Caudate nucleus (tissue), 63 donors: ENCODE measurements at places on chromosomes 5 and 9.

- no peak for DNase-seq
These were observed at the start of gene AK8 for GRCh38 chr9:132877824-132878694. Gene AK8, minus strand, starts transcription at chr9:132878284. Its CDS starts 29 bp downstream, at chr9:132878255.

GRCh38 chr5:45225571-45226031 lies 416.9 kb downstream of the MRPS30 start:
- DNase-seq = no peak

GRCh38 chr5:66701244-66701643 lies 105.1 kb downstream of the MAST4 start:
- no peak for DNase-seq

GRCh38 chr9:88781628-88782391 lies 209.5 kb upstream of the S1PR3 start:
- DNase-seq = no peak

DNA sequence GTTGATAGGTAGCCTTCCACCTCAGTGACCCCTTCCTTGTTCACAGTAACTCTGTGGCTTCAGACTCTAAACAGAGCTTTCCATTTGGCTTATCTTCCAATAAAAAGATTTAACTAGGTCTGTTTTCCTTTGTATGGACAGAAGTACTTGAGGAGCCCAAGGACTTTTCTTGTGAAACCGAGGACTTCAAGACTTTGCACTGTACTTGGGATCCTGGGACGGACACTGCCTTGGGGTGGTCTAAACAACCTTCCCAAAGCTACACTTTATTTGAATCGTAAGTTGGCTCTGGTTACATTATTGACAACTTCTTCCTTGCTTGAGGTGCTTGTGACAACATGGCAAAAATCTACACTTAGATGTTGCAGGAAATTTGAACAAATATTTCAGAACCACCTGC lies 39.4 kb downstream of the OSMR start:
- no peak for DNase-seq

DNA sequence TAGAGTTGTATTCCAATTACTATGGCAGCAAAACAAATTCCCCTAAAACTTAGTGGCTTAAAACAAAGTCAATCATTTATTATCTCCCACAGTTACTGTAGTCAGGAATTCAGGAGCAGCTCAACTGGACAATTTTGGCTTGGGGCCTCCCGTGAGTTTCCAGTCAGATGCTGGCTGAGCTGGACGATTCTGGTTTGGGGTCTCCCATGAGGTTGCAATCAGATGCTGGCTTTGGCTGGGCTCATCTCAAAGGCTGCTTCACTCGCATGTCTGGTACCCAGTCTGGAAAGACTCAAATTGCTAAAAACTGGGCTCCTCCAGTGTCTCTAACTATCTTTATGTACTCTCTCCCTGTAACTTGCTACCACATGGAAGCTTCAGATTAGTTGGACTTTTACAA lies 130.1 kb downstream of the C5orf15 start:
- DNase-seq = no peak

DNA sequence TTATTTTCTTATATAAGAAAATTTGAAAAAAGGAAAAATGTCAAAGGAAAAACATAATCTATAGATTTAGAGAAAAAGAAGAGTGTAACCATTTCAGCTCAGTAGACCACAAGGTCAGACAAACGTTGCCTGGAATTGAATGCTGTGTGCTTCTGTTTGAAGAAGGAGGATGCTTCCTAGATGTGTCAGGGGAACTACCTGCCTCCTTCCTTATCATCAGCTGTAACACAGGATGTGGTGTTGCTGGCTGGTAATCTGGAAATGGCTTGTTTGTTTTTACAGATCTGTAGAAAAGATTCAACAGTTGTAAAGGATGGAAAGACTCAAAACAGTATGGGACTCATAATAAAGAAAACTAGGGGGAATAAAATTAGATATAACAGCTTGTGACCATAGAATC lies 160.7 kb upstream of the MEF2C start:
- DNase-seq = no peak

GRCh38 chr9:107807183-107807582 lies 317.6 kb upstream of the KLF4 start:
- DNase-seq = no peak

GRCh38 chr9:89444274-89444673 lies 53.6 kb downstream of the SEMA4D start:
- no peak for DNase-seq

- no peak for DNase-seq
These were observed 96.5 kb upstream of the RPS23 start for GRCh38 chr5:82374637-82375036.

DNA sequence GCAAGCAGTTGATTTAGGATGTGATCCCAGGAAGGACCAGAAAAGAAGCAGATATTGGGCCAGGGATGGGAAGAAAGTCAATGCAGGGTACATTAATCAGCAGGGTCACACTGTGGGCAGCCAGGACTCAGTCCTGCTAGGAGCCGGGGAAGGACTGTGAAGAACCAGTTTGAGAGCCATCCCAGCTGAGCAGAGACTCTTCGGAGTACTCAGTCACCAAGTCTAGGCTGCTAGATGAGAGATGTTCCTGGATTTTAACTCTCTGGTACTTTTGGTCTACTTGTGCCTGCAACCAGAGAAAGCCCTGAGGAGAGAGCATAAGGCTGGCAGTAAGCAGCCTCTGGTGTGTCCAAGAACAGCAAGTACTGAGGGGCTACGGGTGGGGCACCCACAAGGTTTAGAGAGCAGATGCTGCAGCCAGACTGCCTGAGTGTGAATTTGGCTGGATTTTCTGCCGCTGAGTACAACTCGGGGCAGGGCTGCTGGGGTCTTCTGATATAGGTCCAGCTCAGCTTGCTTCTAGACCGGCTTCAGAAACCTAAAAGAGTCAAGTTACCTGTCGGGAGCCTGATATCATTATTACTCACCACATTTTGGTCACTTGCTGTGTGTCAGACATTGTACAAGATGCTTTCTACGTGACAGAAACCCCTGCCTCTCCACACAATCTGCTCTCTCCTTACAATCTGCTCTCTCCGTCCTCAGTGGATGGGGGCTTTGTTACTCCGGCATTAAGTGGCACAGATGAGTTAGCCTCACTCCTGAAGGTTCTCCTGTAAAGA lies 250.2 kb upstream of the GAS1 start:
- DNase-seq = no peak

DNA sequence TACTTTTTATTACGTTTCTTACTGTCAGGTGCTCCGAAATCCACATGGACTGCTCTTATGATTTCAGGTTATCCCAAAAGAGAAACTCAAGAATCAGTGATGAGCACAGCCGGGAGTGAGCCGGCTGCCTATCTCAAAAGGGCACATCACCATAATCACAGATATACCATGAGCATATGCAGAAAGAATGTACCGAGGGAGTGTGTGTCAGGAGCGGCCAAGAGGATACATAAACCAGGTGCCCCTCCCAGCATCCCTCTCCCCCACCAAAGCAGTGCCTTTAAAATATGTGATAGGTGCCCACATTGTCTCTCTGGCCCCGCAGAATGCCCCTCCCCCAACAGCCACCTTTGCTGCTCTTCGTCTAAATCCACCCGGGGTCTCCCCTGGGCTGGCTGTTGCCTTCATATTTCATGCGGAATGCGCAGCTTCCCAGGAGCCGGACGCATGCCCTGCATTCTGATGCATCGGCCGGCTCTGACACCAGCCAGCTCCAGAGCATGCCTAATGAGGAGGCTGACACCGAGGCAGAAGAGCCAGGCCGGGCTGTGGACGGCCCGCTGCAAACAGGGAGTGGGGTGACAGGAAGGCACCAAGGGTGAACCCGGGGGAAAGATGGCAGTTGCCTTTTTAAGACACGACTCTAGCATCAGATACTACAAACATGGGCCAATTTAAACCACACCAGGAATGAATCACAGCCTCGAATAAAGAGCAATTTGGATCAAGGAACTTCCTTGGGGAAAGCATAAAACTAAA lies 652.3 kb downstream of the BNC2 start:
- no peak for DNase-seq

DNA sequence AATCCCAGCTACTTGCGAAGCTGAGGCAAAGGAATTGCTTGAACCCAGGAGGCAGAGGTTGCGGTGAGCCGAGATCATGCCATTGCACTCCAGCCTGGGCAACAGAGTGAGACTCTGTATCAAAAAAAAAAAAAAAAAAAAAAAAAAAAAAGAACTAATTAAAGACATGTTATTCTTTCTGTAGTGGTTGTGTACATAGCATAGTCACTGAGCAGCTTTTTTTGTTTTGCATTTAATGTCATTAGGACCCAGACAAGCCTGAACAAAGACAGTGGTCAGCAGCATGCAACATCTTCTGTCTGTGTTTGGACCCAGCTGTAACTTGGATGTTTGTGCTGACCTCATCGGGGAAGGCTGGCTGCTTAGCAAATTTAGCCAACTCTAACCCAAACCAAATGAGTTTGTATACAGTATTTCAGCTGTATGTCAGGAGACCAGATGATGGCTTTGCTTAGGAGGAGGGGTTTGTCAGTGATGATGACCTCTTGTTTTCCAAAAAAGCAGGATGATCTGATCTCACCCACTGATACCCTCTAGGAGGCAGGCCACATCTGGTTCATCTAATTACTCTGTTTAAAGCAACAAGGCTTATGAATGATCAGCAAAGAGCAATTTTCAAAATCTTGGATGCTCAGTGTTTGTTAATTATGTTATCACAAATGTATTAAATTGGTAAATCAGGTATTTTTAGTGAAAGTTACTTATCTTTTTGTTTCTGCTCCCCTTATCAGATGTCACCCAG lies 39.5 kb downstream of the SNCAIP start:
- no peak for DNase-seq

GRCh38 chr5:137492331-137492730 lies 6.8 kb downstream of the SPOCK1 start:
- no peak for DNase-seq

GRCh38 chr5:3878267-3878666 lies 282.6 kb downstream of the IRX1 start:
- no peak for DNase-seq

- DNase-seq = no peak
These were observed at the start of gene BSPRY for GRCh38 chr9:113349445-113350094. Gene BSPRY, plus strand, starts transcription at chr9:113349541. Its CDS starts 39 bp downstream, at chr9:113349580.

DNA sequence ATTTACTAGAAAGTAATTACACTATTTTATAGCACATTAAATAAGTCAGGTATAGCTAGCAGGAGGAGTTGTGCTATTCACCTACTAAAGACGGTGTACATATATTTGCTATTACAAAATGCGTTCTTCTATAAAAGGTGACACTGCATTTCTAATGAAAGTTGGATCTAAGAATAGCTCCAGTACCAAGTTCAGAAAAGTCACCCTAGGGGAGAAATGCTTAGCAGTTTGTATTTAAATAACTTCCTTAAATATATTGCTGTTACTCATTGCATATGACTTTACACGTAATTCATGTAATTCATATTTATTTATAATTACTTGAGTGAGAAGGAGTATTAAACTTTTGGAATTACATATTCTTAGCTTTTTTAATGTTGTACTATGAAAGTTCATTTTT lies 7.0 kb upstream of the SUB1 start:
- DNase-seq = no peak

DNA sequence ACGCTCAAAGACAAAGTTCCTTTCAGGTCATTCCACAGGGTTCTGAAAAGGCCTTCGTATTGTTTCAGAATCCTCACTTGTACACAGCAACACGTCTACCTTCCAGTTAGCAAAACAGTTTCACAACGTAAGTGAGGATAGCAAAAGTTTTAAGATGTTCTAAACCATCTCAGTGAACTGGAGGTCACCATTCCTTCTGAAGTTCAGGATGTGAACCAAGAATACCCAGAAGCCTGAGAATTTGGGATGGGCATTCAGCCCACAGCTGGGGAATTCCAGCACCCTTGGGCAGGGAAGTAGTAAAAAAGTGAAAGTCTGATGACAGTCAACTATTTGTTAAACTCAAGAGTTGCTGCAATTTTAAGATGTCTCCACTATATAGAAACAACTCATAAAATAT lies 224.5 kb downstream of the BNC2 start:
- DNase-seq = no peak

GRCh38 chr9:124295159-124295794 lies 37.5 kb downstream of the NEK6 start:
- DNase-seq = no peak

- no peak for DNase-seq
These were observed 111.1 kb downstream of the ARHGAP26 start for GRCh38 chr5:142881076-142881783.

GRCh38 chr9:77800924-77801551 lies 152.9 kb upstream of the GNA14 start:
- no peak for DNase-seq

DNA sequence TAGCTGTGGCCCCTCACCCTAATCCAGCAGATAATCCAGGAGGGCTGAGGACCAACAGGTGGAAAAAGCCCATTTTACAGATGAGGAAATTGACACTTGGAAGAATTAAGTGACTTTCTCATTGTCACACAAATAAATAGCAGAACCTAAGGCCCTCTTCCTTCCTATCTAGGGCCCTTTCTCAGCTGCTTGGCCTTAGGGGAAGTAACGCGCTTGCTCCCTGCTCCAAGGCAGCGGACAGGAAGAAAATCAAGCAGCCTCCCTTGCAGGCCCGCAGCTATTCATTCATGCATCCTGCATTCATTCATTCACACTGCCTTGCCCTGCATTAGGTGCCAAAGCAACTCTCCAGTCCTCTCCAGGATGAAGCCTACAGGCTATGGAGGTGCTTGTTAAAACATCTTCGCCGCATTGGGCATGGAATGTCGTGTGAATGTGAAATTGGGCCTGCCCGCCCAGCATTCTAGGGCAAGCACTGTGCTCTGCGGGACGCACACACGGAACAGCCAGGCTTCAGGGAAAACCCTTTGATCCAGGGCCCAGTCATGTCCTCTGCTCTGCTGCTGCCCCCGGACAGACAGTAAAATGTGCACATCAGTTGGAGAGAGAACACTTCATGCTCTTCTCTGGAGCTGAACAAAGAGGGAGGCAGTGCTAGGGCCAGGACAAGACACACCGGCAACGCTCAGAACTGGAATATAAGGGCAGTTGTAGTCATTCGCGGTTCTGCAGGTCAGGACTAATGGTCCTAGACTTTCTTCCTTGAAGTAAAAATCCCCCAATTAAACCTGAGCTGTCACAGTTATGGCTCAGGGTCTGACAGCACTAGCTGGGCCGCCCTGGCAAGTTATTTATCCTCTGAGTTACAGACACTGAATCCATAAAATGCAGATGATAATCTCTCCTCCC lies 166.0 kb downstream of the COL23A1 start:
- DNase-seq = no peak

- no peak for DNase-seq
These were observed 849.3 kb downstream of the TLE1 start for GRCh38 chr9:80839821-80840675.

GRCh38 chr5:151079838-151080612 lies 809 bp downstream of the TNIP1 start:
- no peak for DNase-seq

GRCh38 chr9:15901572-15901971 lies 348.7 kb downstream of the CCDC171 start:
- no peak for DNase-seq

DNA sequence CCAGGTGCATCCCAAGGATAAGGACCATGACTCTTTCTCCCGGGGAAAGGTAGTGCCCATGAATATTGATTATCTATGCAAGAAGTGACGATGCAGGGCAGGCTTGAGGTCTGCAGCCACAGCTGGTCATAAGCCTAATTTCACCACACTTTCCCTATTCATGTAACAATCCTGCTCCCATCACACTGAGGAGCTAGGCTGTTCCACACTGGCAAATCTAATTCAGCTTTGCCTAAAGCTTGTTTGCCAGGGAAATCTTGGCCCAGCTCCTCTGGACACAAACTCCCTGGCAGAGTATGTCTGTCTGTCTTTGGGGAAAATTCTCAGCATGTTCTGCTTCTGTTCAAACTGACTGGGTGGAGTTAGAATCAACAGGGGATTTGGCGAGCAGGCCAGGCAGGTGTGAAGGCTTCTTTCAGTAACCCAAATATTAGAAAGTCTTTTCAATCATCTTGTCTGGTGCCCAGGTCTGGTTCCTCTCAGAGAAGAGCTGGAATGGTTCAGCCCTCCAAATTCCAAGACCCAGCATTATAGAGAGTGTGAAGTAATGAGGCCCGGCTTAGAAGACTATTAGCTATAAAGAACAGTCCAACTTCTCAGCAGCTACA lies 88.5 kb upstream of the SPDL1 start:
- DNase-seq = no peak
